NCI-H2081 treated with DMSO at 0.1 percent for 48 hours (cell line): ENCODE measurements at places on chromosomes 11 and 22.

DNA sequence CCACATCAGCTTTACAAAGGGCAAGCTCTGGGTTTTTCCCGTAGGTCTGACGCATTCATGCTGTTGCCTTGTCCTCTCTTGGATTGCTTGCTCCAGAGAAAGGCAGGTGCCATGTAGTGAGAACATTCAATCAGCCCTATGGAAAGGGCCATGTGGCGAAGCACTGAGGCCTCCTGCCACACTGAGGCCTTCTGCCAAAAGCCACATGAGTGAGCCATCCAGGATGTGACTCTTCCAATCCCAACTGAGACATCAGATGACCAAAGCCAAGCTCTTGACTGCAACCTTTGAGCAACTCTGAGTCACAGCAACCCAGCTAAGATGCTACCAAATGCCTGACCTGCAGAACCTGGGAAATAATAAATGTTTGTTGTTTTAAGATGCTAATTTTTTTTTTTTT lies 9.0 kb upstream of the PANX3 start:
- DNase-seq: no peak

- no peak for DNase-seq
Measured at GRCh38 chr22:37334461-37334858, 52.2 kb downstream of the CYTH4 start.

GRCh38 chr22:37051391-37052385 lies at the start of gene KCTD17:
KCTD17 (plus strand) TSS chr22:37051742; CDS start chr22:37051761, 19 bp downstream.
- no peak for DNase-seq

- no peak for DNase-seq
Measured at GRCh38 chr11:112297248-112297866, 36.7 kb upstream of the PLET1 start.

GRCh38 chr11:31943056-31943780 lies 132.1 kb upstream of the PAX6 start:
- DNase-seq: no peak
